ENCODE measurements at places on chromosomes 6 and 20.

GRCh38 chr20:18103497-18103896 lies 34.2 kb upstream of the KAT14 start:
- DNase-seq = no peak

DNA sequence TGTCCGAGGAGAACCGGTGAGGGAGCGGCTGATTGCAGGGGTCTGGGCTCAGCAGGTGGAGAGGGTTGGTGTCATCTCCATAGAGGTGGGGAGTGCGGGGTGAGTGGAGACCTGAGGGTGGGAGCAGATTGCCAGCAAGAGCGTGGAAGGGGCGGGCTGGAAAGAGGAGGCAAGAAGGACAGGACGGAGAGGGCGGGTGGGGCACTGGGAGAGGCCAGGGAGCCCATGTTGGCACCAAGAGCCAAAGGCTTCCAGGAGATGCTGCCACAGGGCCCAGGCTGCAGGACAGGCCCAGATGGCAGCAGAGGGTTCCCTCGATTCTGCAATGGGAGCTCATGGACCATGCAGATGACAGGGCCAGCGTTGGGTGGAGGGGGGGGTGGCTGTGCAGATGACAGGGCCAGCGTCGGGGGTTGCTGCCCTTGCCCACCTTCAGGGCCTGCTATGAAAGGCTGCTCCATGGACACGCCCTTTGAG lies 105.4 kb downstream of the TMEM242 start:
- no peak for DNase-seq

DNA sequence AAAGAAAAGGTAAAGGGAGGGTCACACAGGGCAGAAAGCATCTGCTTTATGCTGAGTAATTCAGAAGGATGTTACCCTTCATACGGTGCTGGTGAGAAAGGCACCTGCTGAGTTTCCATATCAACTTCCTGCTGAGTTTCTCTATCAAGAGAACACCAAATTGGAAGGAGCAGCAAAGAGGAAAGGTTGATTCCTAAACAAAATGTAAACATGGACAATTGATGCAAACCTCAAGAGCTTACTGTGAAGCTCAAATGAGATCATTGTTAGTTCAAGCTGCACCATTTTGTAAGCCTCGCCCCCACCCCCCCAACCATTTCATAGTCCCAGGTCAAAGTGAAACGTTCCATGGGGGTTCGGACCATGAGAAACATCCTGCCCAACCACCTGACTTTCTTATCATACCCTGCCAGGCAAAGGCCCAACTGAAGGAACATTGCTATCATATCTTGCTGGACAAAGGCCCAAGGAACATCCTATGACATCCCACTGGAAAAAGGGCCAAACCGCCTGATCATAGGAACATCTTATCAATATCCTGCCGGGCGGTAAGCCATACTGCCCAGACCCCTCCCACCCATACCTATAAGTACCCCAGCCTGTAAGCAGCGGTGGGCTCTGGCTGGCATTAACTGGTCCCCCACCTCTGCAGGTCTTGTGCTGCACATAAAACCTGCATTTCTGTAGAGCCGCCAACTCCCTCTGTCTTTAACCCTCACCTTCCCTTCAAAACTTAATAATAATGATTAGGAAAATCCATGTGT lies 171.6 kb downstream of the UBE3D start:
- DNase-seq = no peak

DNA sequence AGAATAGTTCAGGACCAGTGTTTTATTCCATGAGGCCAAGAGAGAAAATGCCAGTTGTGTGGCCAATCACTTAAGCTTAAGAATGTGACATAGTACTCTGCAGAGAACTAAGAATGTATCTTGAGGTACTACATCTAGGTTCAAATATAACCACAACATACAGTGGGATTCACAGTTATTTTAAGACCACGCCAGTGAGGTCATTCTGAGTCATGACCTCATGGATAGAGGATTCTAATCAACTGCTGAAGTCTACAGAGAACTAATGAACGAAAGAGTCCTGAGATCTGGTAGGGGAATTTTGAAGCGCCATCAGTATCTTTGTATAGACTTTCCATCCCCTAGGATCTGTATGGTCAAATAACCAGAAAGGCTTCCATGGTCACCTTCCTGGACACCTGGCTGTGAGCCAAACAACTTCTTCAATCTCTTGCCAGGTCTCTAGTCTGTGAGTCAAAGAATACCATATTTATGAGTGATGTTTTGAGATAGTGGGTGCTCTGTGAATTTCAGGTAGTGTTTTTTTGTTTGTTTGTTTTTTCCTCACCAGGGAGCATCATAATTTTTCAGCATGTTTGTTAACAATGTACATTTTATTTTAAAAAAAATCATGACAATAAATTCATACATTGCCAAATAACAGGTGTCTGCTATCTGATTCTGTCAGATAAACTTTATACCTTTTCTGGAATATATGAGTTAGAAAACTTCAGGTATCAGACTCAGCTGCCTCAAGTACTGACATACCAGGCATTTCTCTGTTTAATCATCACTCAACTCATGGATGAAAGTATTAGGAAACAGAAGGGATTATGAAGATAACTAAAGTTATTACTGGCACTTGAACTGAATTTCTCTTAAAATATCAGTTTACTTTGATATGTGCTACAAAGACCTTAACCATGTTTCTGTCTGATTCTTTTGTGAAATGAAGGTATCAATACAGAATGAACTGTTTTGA lies 217.9 kb downstream of the PLCB4 start:
- peak; percentile 37 for DNase-seq

- DNase-seq = no peak
Observed at GRCh38 chr6:33254591-33254990, 17.1 kb downstream of the VPS52 start.

DNA sequence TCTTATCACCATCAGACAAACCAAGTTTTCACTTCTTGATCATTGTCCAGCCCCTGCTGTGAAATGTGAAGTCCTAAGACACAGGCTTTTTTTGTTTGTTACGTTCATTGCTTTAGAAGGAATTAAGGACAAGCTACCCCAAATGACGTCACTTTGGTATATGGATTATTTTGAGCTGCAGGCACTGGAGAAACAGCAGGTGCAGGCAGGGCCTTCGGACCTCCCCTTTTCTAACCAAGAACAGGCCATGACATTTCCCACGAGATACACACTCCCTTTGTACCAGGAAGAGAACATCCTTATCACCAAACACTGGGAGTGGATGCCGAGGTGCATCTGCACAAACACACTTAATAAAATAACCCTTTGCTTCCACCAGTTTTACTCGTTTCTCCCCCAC lies 418.0 kb upstream of the SULF2 start:
- no peak for DNase-seq

DNA sequence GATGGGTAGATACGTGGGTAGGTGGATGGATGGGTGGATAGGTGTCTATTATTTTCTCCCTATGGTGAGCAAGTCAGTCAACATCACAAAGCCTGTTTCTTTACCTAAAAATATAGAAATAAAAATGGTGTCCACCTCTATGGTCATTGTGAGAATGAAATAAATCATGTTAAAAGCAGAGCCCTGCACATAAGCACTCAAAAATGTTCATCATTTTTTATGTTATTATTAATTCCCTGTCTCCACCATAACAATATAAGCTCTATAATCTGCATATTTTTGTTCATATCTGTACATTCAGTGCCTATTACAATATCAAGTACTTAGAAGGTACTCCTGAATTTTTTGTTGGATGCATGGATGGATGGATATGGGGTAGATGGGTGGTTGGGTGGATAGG lies 177.6 kb downstream of the ZMYND8 start:
- DNase-seq = no peak

GRCh38 chr6:5116243-5116991 lies 31.3 kb downstream of the PPP1R3G start:
- DNase-seq = no peak

DNA sequence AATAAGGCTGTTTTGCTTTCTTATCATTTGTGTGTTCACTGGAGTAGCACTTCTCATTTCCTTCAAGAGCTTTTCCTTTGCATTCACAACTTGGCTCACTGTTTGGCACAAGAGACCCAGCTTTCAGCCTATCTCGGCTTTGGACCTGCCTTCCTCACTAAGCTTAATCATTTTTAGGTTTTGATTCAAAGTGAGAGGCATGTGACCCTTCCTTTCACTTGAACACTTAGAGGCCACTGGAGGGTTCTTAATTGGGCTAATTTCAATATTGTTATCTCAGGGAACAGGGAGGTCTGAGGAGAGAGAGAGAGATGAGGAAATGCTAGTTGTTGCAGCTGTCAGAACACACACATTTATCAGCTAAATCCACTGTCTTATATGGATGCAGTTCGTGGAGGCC lies 82.9 kb upstream of the SCAF8 start:
- DNase-seq = no peak

- DNase-seq = peak; percentile 57
Observed at GRCh38 chr6:137722749-137723272, 144.2 kb upstream of the TNFAIP3 start.

DNA sequence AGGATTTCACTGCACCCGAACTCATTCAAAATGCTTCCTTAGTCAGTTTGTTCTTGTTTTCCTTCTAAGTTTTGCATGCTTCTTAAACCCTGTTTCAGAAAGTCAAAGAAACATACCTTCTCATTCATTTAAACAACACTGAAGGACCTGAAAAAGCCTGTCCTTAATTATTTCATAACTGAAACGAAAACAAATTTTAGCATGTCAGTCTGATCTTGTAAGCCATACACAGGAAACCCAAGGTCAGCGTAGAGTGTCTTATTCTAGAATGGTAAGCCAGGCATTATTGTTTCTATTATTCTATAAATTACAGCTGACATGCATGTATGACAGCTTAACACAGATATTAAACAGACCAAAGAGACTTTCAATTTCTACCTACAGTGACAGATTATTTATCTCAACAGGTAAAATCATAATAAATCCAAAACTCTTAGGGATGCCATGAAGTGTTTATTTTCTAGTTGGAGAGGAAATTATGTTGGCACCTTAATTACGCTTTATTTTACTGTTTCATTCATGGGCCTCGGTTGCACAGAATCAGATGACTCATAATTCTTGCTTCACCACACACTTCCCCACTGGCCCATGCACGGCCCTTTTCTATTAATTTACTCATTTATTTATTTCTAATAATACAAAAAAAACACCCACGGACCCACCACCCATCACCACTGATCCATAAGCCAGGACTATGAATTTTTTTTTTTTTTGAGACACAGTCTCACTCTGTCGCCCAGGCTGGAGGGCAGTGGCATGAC lies 39.3 kb upstream of the DUSP22 start:
- no peak for DNase-seq

GRCh38 chr20:57224641-57225138 lies 41.8 kb downstream of the BMP7 start:
- DNase-seq = no peak

- no peak for DNase-seq
Observed at GRCh38 chr6:147108259-147108910, 95.8 kb upstream of the STXBP5 start.

GRCh38 chr20:20231528-20232298 lies 136.2 kb upstream of the INSM1 start:
- DNase-seq = no peak

GRCh38 chr20:45189067-45189609 lies 14.4 kb downstream of the PI3 start:
- no peak for DNase-seq

DNA sequence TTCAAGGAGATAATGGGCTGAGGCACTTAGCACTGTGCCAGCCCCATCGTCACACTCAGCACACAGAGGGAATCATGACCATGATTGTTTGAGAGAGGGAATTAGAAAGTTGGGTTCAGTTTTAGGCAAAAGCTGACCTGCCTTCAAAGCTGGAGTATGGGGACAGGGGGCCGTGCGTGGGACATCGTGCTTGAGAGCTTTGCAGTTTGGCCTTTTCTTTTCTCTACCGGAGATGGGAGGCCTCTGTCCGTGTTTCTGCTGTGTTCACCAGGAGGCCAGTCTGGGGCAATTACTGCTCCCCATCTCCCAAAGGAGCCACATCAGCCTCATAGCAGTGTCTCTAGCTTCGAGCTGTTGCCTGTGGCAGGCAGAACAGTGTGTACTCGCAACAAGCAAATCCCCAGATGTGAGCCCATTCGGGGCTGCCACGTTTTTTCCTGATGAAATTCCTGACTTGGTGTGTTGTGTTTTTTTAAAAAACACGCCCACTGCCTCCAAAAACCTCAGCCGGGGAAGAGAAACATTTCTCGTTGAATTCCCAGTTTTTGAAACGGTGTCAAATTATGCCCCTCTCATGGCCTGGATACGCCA lies 20.2 kb downstream of the EYA2 start:
- DNase-seq = no peak

GRCh38 chr20:11178946-11179654 lies 505.3 kb upstream of the JAG1 start:
- DNase-seq = peak; percentile 89

- peak; percentile 24 for DNase-seq
Observed at GRCh38 chr6:143536461-143536865, 24.9 kb upstream of the FUCA2 start.
